ENCODE measurements at places on chromosomes 7 and 10.
A peak's percentile ranks its signal among the peaks of the same experiment; 100 is the strongest.

- DNase-seq, result no peak
These were observed 108.1 kb upstream of the AGR3 start for GRCh38 chr7:16989811-16990413.

DNA sequence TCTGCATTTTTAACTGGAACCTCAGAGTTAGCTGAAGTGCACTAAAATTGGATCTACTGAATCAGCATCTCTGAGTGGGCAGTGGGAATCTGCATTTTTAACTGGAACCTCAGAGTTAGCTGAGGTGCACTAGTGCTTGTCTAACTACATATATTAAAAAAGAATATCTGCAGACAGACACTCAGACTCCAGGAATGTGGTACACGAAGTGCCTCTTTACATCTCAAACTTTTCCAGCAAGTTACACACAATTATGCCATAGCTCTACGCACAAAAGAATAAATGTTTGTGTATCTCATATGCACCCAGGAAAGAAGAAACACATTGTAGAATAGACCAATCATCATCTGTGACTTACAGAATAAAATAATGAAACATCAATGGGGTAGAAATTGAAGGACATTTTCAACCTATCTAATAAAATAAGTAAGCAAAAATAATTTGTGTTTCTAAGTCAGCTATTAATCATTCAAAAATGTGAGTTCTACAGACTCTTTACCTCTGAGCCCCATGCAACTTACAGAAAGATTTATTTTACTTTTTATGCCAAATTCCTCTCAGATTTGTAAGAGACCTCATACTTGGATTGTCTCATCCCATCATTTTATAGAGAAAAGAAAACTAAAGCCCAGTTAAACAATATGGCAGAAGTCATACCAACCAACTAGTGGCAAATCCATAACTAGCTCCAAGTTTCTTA, 28.3 kb downstream of the PPP1R3A start:
- DNase-seq, result no peak

GRCh38 chr10:112898540-112899390, 51.3 kb upstream of the TCF7L2 start:
- DNase-seq, result no peak

GRCh38 chr7:681551-682307, 44.8 kb upstream of the DNAAF5 start:
- no peak for DNase-seq

DNA sequence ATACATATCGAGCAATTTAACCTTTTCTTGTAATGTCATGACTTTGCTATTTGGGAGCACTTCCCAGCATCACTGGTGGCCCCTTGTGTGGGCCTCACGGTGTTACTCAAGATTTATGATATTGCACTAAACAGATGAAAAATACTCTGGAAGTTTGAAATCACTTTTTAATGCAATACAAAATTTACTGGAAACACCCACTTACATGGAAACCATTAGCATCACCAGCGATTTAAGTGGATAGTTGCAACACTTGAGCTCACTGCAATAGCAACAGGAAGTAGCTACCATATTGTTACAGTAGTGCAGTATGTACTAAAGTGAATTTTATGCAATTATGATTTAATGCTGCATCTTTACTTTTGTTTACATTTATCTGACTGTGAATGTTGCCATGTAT, 184.4 kb downstream of the MDFIC start:
- DNase-seq, result no peak

GRCh38 chr7:99791667-99792369, 7.8 kb upstream of the CYP3A4 start:
- no peak for DNase-seq

DNA sequence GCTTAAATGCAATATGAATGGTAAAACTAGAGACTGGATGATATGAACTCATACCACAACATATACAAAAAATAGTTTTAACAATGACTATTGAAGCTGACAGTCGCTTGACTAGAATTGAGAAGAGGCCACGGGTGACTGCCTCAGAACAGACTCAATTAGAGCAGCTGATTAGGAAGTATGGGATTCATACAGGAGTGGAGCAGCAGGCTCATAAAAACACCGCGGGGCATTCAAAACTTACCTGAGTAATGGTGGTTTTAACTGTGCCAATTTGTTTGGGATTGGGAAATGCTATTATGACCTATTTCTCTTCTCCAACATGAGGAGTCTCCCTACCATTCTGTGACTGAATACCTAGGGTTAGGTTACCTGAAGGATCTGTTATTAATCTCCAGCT, 2.1 kb downstream of the CADPS2 start:
- no peak for DNase-seq

DNA sequence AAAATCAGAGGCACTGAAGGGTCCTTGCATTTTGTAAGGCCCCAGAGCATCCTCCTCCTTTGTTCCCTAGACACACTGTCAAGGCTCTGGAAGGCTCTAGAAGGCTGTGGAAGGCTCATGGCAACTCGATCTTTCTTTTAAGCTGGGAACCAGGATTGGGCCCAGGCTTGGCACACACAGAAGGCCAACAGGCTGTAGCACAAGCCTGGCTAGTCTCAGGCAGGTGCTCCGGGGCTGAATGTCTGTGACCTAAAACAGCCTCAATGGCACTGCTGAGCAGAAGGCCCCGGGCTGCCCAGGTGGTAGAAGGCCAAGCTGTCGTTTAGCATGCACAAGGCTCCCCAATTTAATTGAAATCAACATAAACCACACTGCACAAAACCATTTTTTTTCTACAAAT, 55.7 kb downstream of the PRKAG2 start:
- DNase-seq, result no peak

GRCh38 chr7:23415198-23415597, 55.1 kb downstream of the IGF2BP3 start:
- DNase-seq, result no peak

DNA sequence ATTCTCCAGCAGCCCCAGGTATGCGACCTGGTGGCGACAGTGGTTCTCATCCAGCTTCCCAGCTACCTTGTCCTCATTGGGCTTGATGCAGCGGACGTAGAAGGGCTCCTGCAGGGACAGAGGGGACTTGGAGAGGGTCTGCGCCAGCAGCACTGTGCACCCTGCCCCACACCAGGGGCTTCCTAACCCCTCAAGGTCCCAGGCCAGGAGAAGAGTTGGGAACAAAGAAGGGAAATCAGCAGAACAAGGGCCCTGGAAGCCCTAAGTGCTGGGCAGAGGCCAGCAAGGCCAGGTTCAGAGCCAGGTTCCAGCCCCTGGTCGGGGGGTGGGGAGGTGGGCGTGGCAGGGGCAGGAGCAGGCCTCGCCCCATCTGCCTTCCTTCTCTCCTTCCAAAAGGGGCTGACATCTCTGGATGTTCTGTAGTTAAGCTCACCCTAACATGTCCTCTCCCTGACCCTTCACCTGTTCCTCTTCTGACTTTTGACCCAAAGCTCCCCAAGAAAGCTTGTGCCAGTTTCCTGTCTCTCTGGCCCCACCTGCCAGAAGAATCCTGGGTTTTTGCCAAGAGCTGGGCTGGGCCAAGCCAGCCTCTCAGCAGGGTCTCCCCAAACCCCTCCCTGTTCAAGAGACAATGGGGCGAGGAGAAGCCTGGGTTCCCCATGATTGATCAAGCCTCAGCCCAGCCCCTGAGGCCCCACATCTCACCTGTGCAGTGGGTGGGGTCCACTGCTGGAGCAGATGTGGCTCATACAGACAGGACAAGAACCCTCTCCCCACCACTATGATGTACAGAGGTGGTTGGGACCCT, 11.9 kb downstream of the MYO1G start:
- DNase-seq, result no peak

- peak; percentile 38 for DNase-seq
These were observed 16.5 kb upstream of the DDIT4 start for GRCh38 chr10:72257051-72257892.

- no peak for DNase-seq
These were observed 378.5 kb upstream of the SEMA3C start for GRCh38 chr7:81297317-81297716.

- no peak for DNase-seq
These were observed 56.6 kb upstream of the PTN start for GRCh38 chr7:137399827-137400823.

- no peak for DNase-seq
These were observed 245.9 kb upstream of the HGF start for GRCh38 chr7:82015751-82016150.

DNA sequence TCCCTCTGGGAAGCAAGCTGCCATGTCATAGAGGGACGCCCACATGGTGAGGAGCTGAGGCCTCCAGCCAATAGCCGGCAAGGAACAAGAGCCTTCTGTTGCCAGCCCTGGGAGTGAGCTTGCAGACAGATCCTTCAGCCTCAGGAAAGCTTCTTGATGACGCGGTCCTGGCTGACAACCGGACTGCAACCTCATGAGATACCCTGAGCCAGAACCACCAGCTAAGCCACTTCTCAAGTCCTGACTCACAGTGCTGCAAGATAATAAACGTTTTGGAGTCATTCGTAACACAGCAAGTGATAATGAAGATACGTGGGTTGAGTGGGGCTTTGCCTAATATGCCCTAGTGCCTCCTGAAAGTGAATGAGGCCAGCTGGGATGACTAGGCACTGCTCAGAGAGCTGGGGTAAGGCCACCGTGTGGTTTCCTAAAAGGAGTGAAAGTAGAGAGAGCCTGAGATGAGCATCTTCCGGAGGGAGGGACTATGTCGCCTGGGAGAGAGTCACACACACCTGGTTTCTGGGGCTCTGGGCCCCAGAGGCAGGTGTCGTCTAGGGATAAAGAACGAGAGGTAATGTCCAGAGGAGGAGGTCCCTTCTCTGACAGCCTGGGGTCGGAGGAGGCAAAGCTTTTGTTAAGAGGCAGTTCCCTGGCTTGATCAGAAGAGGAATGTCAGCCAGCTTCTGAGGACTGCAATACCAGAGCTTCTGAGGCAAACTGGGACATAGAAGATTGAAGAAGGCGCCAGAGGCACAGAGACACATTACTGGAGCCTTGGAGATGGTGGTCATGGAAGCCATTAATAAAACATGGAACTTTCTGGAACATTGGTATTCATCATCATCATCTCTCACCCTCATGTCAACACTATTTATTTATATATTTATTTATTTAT, 53.6 kb downstream of the PYROXD2 start:
- DNase-seq, result peak; percentile 65

DNA sequence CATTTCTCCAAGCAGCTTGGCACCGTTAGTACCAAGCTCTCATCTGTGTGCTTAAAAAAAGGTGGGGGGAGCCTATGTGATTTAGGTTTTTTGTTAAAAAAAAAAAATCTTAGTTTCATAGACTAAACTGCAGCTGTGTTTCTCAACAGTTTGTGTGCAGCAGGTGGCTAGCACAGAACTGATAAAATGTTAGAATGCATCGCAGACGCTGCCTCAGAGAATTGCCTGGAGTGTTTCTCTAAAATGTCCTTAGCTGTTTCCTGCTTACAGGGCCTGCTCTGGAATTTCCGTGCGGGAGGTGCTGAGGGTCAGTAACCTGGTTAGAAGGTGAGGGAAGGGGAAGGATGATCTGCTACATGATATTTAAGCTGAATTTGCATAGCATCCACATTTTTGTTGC, 268.9 kb downstream of the PLXDC2 start:
- DNase-seq, result no peak

GRCh38 chr7:66627151-66627681, 1.5 kb upstream of the KCTD7 start:
- DNase-seq, result no peak

GRCh38 chr10:14106828-14107227, 223.9 kb downstream of the FRMD4A start:
- DNase-seq, result no peak

Data from GM12892 (cell line).